Upper lobe of left lung (tissue), 6 donors: ENCODE measurements at places on chromosomes 3 and 15. TPM values are rescaled to one million over a fixed set of nuclear protein-coding genes. Genes with fewer than 3 reads are reported as not detected.

The PTX3 gene
- total RNA-seq: 10.5 TPM

The CISH gene
- total RNA-seq: 41.1 TPM

The DNASE1L3 gene
- total RNA-seq: 3.3 TPM

The FAM43A gene
- total RNA-seq: 12.0 TPM

The SYNPR gene
- not detected for total RNA-seq

The HIGD2B gene
- not detected for total RNA-seq

The CACNA2D2 gene
- 213 TPM for total RNA-seq

The PLCB2 gene
- total RNA-seq: 170 TPM

The TTC21A gene
- total RNA-seq: 7.4 TPM

The SNURF gene
- 7.6 TPM for total RNA-seq

The ANKRD63 gene
- not detected for total RNA-seq

The CCR8 gene
- not detected for total RNA-seq

The SNTN gene
- total RNA-seq: 36.8 TPM

The CDHR4 gene
- 9.4 TPM for total RNA-seq

The ALPK3 gene
- 7.9 TPM for total RNA-seq

The ABHD10 gene
- total RNA-seq: 23.3 TPM

DNA sequence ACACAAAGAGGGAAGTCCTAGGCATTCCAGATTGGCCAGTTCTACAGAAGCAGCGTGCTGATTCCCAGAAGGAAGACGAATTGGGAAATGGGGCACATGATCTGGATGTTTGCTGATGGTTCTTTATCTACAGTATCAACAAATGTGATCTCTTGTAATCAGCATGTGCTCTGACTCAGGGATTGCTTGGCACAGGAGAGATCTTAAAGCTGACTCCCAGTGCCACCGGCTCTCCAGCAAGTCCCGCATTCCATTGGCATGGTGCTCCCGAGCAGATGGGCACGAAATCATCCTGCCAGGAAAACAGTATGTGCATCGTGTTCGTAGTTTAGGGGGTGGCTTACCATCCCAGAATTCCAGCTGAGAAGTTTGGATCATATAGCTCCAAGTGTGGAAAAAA, 259.9 kb upstream of the NR2F2 start:
- no peak for DNase-seq

DNA sequence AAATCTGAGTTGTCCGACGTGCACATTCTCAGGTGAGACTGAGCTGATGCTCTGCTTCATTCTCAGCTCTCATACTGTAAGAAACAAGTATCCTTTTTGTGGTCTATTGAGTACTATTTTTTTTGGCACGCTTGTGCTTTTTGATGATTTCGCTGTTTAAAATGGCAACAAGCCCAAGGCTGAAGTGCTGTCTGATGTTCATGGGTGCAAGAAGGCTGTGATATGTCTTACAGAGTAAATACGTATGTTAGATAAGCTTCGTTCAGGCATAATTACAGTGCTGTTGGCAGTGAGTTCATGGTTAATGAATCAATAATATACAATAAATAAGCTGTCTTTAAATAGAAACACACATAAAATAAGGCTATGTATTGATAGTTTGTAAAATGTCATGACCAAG, 27.2 kb downstream of the AQR start:
- DNase-seq: no peak

DNA sequence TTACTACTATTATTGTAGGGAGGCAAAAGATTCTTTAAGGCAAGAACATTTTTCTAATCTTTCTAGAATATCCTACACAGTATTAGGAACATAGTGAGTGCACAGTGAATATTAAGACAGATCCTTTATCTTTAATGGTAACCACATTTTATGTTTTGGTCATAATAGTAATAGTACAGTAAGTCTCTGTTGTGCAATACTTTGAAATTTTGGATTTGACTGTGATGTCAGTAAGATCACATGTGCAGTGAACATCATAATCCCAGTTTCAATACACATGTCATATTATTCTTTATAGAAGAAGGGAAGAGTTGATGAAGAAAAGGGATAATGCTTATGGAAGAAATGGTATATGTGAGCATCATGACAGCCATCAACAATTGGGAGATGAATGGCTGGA, 10.7 kb downstream of the STT3B start:
- DNase-seq: no peak

DNA sequence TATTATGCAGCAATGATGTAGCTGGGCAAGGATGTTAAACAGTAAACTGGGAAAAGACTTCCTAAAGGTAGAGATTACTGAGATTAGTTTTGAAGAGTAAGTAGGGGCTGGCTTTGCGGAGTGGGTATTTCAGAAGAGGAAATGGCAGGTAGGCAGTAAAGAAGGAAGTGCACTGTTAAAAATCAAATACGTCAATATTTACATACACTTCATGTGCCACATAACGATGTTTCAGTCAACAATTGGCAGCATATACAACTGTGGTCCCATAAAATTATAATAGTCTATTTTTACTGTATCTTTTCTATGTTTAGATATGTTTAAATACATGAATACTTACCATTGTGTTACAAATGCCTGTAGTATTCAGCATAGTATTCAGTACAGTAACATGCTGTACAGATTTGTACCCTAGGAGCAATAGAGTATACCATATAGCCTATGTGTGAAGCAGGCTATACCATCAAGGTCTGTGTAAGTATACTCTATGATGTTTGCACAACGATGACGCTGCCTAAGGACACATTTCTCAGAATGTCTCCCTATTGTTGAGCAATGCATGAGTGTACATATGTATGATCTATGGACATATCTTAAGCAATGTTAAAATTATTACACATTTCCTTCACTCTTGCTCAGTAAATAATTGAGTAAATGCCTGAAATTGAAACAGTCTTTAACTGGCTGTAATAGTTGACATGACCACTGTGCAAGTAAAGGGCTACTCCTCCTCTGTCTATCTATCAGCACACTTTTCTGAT, 196.7 kb downstream of the ISL2 start:
- no peak for DNase-seq

DNA sequence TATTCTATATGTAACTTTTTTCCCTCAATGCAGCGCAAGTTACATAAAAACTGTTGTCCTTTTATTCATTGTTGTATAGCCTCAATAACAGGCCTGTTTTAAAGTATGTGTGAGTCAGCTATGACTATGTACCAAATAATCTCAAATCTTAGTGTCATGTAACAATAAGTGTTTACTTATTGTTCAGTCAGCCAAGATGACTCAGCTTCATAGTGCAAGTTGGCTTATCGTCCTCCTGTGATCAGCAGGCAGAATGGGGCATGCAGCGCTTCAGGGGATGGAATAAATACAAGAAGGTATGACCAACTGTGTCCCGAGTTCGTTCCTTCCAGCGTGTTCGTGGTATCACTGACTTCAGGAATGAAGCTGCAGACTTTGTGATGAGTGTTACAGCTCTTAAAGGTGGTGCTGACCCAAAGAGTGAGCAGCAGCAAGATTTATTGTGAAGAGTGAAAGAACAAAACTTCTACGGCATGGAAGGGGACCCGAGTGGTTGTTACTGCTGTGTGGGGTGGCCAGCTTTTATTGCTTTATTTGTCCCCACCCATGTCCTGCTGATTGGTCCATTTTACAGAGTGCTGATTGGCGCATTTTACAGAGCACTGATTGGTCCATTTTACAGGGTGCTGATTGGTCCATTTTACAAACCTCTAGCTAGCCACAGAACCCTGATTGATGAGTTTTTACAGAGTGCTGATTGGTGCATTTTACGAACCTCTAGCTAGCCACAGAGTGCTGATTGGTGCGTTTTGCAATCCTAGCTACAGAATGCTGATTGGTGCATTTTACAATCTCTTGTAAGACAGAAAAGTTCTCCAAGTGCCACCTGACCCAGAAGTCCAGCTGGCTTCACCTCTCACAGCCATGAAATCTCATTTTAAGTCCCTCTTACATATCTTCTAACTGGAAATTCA, 1016.0 kb downstream of the MCTP2 start:
- no peak for DNase-seq

- DNase-seq: no peak
Observed at GRCh38 chr3:28286595-28286994, 45.2 kb downstream of the CMC1 start.

GRCh38 chr15:67150023-67150860, 84.8 kb downstream of the SMAD3 start:
- DNase-seq: no peak

DNA sequence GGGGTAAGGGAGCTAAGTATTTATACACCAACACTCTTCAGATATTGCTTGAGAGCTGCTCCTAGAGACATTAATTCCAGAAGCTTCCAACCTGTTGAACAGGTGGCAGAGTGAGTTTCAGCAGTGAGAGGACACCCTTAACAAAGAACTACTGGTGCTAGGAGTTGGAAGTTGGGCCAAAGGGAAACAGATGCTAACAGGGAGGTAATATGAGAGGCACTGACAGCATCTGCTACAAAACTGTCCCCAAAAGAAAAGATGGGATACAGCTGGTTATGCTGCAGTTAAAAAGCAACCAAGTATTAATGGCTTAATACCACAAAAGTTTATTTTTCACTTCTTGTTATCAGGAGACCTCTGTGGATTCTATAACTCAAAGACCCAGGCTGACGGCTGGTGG, 104.5 kb upstream of the SATB1 start:
- no peak for DNase-seq

GRCh38 chr3:176696816-176697215, 500.5 kb downstream of the TBL1XR1 start:
- DNase-seq: no peak

- DNase-seq: no peak
Observed at GRCh38 chr3:66153481-66154443, 67.0 kb upstream of the SLC25A26 start.

DNA sequence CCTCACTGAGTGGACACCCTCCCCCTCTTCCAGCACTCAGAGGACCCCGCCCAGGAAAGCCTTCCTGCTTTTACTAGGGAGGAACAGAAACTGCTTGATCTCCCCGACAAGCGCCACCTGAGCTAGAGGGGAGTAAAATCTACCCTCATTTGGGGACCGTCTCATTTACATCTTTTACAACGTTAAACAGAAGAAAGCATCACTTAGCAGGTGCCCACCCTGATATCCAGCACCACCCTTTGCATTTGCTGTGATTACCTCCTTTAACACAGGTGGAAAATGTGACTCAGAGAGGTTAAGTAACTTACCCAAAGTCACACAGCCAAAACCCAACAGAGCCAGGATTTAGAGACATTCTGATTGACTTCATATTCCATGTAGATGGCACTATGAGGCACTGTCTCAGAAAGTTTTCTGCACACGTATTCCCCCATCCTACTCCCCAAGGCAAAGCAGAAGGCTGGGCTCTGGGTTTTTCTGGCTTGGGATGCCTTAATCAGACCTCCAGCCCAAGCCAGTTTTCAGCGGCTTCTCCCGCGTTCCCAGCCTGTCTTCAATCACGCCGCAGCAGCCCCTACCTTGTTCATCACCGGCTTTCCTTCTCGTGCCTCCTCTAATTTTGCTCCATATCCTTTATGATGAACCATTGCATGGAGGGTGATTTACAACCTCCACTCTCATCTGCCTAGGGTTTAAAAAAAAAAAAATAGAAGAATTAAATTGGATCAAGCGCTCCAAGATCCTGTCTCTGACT, 314.6 kb upstream of the PROK2 start:
- no peak for DNase-seq

- DNase-seq: no peak
Observed at GRCh38 chr15:98684995-98685525, 36.7 kb downstream of the IGF1R start.

DNA sequence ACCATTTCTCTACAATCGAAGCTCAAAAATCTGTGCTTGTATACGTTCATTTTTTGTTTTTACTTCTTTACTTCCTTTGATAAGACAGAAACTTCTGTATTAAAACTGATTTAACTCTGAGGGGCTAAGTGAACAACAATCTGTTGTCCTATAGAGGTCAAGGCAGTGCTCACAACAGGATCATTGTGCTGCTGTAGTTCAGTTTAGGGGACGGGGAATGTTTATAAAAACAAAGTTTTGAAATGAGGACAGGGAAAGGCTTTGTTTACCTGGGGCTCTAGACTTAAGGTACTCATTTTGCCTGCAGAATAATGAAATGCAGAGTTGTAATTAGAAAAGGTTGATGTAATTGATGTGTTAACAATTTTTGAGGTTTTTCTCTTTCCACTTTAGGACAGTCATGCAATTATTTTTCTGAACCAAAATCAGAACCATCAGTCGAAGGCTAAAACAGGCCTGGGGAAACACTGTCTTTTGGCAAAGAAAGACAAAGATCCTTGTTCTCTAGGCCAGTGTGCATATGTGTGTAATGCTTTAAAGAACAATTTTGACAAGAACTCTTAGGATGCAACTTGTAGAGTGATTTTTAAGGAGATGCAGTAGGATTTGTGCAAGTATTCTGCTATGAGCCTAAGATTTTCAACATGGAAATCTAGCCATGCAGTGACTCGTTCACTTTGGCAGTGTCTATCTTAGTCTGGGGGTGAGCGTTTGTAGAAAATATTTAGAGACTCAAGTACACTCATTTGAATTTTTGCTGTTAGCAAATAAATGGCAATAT, 165.2 kb downstream of the PGPEP1L start:
- no peak for DNase-seq

DNA sequence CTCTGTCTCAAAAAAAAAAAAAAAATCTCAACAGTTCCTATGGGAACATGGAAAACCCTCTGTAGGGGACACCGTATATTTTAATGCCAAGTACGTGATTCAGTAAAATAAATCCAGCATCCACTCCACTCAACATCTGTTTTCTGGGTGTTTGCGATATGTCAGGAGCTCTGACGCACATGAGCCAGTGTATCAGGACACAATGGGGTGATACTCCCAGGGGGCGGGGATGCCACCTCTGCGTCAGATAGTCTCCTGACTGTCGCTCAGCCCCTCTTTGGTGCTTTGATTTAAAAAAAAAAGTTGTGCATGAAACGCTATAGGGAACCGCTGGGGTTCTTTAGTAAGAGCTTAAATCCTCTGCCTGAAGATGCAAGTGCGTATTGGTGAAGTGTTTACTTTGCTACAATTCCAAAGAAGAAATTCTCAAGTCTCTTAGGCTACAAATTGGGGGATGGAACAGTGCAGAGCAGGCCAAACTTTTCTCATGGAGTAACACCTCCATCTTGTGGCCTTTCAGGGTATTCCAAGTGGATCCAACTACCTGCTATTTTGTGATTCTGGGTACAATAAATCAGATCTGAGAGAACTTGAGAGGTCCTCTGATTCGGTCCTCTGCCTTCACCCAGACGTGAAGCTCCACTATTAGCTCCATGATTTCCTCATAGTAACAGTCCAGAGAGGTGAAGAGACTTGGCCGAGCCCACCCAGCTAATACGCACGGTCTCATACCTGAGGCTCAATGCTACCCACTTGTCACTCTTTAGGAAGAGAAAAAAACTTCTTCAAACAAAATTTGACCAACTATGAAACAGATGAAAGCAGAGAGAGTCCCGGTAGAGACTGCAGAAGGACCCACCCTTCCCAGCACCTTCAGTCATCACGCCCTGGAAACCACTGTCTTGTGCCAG, 9.3 kb upstream of the NR2E3 start:
- peak; percentile 46 for DNase-seq

GRCh38 chr15:62886431-62887071, 156.0 kb upstream of the TPM1 start:
- DNase-seq: no peak

GRCh38 chr3:153617463-153617862, 455.4 kb downstream of the RAP2B start:
- no peak for DNase-seq
